ENCODE measurements at places on chromosomes 1 and 21.

GRCh38 chr1:27531959-27532685 is 42.2 kb upstream of the WASF2 start:
- DNase-seq: no peak

DNA sequence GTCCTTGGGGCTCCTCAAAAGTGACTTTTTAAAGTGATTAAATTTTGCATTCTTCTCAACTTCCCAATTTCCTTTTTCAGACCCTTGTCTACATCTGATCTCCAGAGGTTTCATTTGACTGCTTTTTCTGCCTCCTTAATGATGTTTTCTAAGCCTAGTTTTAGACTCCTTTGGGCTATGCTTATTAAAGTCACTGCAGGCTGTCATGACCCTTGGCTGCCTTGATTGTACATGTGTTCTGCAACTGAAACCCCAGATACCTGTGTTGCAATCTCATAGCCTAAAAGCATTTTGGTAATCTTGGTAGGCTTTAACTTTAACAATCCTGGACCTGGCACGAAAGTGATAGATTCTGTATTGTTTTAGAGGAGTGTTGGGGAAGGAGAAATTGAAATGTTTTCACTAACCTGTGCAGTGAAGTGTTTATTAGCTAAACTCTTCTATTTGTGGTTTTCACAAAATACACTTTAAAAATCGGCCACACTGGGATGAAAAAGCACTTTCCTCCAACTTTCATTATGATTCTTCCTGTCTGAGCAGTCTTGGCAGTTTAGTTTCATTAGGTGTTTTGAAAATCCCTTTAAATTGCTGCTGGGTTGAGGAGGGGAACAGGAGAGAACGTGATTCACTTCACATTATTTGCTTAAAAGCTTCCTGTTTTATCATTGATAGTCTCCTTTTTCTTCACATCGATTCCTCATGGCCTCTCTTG is 4.9 kb downstream of the MACO1 start:
- DNase-seq: no peak

GRCh38 chr1:86787621-86788020 is 83.2 kb downstream of the SH3GLB1 start:
- no peak for DNase-seq

GRCh38 chr1:225891229-225891972 is 2.5 kb upstream of the LEFTY1 start:
- no peak for DNase-seq

GRCh38 chr1:37410815-37411214 is 63.6 kb upstream of the ZC3H12A start:
- DNase-seq: peak; percentile 14

DNA sequence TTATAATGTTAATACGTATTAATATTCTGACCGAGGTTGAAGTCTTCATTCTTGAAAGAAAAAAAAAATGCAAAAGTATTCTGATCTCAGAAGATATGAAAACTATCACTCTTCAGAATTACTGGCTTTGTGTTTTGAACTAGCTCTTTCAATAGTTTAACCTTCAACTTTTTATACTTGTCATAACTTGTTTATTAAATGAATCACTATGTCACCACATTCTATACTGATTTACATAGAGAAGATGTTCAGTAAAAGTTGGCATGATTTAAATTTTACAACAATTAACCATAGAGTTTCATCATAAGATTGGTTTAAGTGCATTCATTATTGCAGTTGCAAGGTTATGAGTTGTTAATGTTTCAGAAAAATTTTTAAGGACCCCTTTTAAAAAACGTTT is 57.3 kb downstream of the HS2ST1 start:
- DNase-seq: no peak

GRCh38 chr1:53540604-53541262 is 81.5 kb downstream of the DMRTB1 start:
- no peak for DNase-seq

GRCh38 chr1:62844030-62844429 is 60.1 kb downstream of the ATG4C start:
- DNase-seq: no peak

- DNase-seq: peak; percentile 35
Observed at GRCh38 chr1:226220473-226221189, 2.8 kb upstream of the MIXL1 start.

DNA sequence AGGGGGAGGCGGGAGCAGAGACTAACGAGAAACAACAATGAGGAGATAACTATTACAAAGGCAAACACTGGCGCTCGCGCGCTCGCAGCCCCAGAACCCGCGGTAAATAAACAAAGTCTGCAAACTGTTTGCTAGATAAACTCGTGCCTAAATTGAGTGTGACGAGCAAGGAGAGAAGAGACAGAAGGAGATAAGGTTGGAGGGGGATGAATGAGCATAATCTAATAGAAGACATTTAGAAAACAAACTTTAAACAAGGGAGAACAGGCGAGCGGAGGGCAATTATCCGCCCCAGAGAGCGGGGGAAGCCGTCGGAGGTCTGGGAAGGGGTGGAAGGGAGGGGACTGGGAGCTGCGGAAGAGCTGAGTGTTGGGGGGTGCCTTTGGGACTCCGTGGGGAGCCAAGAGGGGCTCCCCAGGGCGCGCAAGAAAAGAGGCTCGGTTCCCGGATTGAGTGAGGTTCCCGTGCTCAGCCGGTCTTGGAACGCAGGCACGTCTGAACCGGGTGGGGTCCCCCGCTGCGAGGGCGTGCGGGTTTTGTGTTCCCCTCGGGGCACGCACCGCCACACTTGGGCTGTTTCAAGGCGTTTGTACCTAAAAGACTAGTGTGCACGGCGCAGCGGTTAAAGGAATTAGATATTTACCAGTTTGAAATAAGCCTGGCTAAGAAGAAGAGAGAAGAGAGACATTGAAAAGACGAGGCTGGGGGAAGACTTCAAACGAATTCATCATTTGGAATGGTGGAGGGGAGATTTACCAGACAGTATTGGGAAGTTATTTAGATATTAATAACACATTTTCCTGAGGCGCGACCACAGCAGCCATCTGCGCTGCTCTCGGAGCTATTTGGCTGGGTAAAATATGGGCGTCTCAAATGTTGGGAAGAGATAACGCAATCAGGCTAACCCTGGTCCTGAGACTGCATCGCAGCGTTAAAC is 10.6 kb downstream of the PAX7 start:
- DNase-seq: no peak

DNA sequence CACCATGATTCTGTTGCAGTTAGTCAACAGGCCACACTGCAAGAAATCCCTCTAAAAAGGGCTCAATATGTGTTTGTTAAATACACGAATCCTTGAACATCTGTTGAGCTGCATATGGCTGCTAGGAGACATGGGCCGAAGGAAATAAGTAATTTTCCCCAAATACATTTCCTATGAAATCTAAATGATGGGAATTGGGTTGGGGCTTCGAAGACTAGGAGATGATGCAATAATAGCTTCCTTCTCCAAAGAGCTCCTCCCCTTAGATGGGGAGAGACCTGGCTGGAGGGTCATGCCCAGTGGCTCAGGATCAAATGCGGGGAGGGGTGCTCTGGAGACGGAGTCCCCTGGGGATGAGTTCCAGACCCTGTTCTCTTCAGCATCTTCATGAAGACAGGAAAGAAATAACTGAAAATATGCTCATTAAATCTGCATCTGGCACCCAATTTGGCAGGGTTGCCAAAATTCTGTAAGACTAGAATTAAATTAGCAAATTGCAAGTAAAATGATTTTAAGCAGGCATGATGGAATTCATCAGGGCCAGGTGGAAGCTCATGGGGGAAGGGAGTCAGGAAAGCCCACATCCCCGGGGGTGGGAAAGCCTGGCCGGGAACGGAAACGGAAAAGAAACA is 165.0 kb upstream of the EDN2 start:
- no peak for DNase-seq

DNA sequence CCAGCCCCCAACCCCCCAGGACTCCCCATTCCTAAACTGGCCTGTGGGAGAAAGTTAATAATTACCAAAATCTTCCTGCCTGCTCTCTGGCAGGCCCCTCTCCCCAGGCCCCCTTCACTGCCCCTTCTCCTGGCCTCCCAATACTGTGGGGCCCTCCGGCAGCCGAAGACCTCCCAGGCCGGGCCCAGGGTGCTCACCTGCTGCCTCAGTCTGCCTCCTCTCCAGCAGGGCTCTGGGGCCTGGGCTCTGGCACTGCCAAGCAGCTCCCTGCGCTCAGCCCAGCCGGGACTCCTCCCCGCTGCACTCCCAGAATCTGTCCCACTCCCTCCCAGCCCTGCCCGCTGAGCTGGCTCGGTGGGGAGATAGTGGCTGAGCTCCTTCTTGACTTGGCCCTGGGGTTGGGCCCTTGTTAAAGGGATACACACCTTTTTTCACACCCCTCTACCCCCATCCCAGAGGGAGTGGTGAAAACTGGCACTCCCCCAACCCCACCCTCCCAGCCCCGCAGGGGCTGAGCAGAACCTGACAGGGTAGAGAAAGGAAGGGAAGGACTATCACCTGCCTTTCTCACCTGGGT is at the start of gene S100A16:
Gene S100A16, minus strand, starts transcription at position 383 of the 577 bp plus-strand sequence. CDS start 4,986 bp downstream, outside the sequence.
- DNase-seq: no peak

- DNase-seq: no peak
Observed at GRCh38 chr1:65894738-65895605, 102.3 kb downstream of the PDE4B start.

DNA sequence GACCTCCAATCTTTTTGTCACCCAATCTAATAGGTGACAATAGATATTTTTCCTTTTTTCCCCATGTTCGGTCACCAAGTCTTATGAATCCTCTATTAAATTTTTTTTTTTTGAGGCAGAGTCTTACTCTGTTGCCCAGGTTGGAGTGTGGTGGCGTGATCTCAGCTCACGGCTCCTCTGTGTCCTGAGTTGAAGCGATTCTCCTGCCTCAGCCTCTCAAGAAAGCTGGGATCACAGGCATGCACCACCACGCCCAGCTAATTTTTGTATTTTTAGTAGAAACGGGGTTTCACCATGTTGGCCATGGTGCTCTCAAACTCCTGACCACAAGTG is 42.5 kb upstream of the MTF1 start:
- DNase-seq: no peak

GRCh38 chr21:34971656-34972055 is 77.4 kb downstream of the RUNX1 start:
- DNase-seq: no peak

DNA sequence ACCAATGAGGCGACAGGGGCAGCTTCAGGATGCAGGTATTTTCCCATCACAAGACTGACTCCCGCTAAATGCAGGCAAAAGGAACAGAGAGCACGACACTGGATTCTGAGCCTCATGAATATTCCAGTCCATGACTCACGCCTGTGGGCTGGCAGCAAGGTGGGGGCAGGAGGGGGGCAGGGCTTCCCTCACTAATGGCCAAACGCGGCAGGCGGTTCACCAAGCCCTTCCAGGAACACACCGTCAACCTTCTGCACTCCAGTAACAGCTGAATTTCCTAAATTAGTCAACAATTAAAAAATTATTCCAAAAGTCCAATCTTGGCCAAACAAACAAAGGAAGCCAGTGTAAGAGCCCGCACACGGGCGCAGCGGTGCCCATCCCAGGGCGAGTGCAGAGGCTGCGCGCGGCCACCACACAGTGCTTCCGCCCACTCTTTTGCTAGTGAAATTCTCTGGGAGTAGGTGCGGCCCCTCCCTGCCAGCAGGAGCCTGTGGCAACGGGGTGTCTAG is 12.5 kb upstream of the GPR153 start:
- no peak for DNase-seq

DNA sequence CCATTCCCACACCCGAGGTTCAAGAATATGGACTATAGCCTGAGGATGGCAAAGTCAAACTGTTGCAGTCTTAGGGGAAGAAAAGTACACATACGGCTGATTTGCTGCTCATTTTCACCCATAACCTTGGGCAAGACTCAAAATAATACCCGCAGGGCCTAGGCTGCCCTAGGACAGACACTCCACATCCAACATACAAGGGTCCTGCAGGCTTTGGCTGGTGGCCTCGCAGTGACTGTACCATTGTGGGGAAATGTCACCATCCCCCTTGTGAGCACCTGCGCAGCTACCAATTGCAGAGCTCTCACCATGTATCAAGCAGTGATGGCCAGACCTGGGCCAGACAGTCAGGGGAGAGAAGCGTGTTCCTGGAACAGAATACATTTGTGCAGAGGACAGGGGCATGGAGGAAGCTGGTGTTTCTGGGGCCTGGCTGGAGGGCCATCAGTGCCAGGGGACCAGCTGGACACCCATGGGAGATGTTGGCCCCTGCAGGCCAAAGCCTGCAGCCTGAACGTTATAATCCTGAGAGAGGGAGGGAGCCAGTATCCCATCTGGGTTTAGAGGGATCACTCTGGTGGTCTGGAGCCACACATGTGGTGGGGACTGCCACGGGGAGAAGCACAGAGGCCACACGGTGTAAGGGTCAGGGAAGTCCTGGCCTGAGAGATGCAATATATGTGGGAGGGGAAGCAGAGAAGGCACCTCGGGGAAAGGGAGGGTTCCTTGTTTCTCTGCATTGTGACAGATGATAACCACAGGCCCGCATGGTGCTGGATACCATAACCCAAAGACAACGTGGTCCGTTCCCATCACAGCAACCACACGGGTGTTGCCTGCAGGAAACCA is 101.2 kb downstream of the GLIS1 start:
- DNase-seq: no peak

All from trophoblast cell (in vitro differentiated cells and primary cell).